ENCODE measurements at places on chromosomes 5 and 9. TPM values are rescaled to one million over a fixed set of nuclear protein-coding genes. Genes with fewer than 3 reads are reported as not detected.

The EIF4E1B gene
- not detected for total RNA-seq

The GABRA6 gene
- not detected for total RNA-seq

The CNTFR gene
- total RNA-seq, result not detected

The CCDC69 gene
- total RNA-seq, result 18.7 TPM

The TAF1L gene
- total RNA-seq, result not detected

The RFESD gene
- 3.1 TPM for total RNA-seq

The FAM114A2 gene
- total RNA-seq, result 16.6 TPM

The PDE6A gene
- total RNA-seq, result 0.05 TPM

All from mammary microvascular endothelial cell (primary cell).